MV-4-11 (cell line): ENCODE measurements at places on chromosomes 3 and 15.

DNA sequence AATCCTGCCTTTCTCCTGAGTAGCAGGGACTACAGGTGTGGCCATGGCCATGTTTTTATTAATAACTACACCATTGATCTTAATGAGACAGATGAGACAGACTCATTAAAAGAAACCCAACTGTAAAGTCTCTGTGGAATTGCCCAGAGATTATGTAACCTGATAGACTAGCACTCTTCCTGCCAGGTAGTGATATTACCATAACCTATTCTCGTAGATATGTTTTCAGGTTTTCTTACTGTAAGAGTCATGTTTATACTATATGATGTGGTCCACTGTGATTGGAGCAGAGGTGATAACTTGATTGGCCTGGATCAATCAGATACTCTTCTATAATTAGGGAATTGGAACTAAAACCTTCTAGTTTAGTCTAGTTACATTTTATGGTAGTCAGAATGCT is 93.7 kb downstream of the NFKBIZ start:
- no peak for DNase-seq

GRCh38 chr3:156818890-156819289 is 7.3 kb upstream of the LEKR1 start:
- DNase-seq = no peak

DNA sequence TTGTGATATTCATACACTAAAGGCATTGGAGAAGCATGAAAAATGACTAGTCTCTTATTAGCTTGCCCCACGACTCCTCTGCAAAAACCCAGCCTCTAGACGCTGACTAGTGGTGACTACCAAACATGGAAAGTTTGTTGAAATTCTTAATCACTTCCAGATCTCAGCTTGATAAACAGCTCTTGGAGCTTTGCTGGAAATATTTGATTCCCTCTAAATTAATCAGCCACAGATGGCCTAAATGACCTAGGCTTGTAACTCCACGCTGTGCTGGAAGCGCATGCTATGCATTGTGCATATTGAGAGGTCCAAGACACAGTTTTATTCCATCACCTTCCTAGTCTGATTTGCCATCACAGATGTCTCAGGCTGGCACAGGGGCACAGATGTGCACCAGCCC is 244.7 kb upstream of the ST8SIA2 start:
- DNase-seq = no peak

- no peak for DNase-seq
Measured at GRCh38 chr3:131731709-131732108, 228.9 kb upstream of the MRPL3 start.

- no peak for DNase-seq
Measured at GRCh38 chr15:41125931-41126642, 10.0 kb upstream of the INO80 start.

DNA sequence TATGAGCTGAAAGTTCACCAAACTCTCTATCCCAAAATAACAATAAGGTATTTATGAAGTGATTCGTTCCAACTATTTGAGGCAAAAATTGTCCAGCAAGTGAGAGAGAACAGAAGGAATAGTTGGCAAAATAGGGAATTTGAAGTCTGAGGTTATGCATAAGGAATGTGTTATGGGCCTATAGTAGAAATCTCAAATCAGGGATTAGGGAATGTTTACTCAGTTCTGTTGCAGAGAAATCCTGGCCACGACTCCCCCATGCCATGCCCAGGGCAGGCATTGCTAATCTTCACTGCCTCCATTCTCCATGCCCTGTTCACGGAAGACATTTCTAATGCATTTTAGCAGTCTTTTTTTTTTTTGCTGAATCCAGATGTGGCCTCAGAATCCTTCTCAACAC is 58.6 kb downstream of the FLNB start:
- no peak for DNase-seq
